ENCODE measurements at places on chromosomes 3 and 15. TPM values are rescaled to one million over a fixed set of nuclear protein-coding genes. Genes with fewer than 3 reads are reported as not detected.

- no peak for ATAC-seq
Observed at GRCh38 chr3:71495708-71496472, 87.6 kb downstream of the FOXP1 start.

GRCh38 chr3:41304593-41304992 lies 105.3 kb downstream of the CTNNB1 start:
- ATAC-seq: no peak

GRCh38 chr3:137222736-137223225 lies 265.0 kb downstream of the IL20RB start:
- ATAC-seq: no peak

The HYKK gene
- total RNA-seq: 6.2 TPM
